ENCODE measurements at places on chromosomes 2 and 18.
A peak's percentile ranks its signal among the peaks of the same experiment; 100 is the strongest.

DNA sequence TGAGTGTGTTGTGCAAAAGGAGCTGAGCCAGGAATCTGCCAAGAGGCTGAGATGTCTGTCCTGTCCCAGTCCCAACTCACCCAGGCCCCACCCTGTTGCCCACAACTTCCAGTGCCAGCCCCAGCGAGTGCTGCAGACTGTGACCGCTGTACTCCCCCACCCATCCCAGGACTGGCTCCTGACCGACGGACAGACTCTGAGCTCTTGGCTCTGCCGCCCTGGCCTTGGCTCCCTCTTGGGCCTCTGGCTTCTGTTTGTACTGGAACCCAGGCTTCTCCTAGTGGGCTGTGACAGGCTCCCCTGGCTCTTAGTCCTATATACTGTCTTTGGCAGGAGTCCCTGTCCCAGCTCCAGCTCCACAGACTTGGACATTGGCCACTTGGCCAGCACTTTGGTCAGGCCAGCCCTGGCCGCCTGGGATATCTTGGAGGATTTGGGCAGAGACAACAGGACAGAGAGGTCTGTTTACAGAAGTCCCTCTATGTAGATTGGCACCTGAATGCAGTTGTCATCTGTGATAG, 41.1 kb downstream of the ACOXL start:
- ATAC-seq: no peak

GRCh38 chr2:197965756-197966155, 161.4 kb downstream of the PLCL1 start:
- no peak for ATAC-seq

DNA sequence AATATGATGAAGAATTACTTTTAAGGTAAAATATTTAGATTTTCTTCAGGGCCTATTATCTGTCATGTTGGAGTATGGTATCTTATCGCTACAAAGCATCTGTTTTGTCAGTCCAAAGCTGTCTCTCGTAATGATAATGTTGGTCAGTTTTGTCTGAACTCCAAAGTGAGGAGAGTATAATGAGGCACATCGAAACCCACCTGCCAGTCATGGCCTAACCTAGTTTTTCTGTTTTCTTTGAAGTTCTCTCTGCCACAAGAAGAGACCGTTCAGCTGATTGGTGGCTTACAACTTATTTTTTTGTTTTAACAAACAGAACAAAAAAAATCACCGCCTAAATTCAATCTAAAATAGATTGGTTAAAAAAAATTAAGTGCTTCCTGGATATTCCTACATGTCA, 1387.9 kb downstream of the RPIA start:
- ATAC-seq: no peak

DNA sequence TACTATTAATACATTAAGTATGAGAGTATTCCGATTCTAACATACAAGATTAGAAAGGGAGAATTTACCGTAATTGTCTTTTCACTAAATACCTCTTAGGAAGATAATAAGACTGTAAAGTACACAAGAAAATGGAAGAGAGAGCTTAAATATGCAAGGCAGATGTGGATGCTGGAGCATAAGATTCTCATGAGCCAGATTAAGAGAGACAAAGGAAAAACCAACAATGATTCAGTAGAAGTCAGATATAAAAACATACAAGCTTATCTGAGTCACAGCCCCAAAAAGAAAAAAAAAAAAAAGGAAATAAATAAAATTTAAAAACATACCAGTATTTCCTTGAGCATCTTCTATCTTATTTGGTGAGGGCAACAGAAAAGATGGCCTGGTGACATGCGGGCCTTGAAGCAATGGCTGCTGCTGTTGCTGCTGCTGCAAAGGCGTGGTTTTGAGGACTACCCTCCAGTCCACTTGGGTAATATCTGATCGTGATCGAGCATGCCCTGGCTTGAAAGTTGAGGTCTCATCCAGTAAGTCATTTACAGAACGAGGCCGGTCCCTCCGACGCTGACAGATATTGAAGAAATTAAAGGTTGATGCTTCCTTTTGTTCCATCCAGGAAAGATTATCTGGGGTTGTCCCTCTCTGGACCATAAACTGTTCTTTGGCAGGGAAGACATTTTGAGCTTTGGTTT, 24.5 kb downstream of the PLEKHM3 start:
- ATAC-seq: no peak

- ATAC-seq: no peak
Measured at GRCh38 chr18:6315517-6316331, 99.0 kb downstream of the L3MBTL4 start.

- no peak for ATAC-seq
Measured at GRCh38 chr2:205589479-205589878, 92.8 kb upstream of the NRP2 start.

- peak; percentile 52 for ATAC-seq
Measured at GRCh38 chr18:72869226-72870185, 1.7 kb upstream of the NETO1 start.

GRCh38 chr2:221741496-221742211, 169.6 kb upstream of the EPHA4 start:
- ATAC-seq: no peak

- ATAC-seq: peak; percentile 34
Measured at GRCh38 chr2:213455316-213456008, 171.2 kb downstream of the SPAG16 start.

- no peak for ATAC-seq
Measured at GRCh38 chr2:153645599-153645998, 167.0 kb upstream of the RPRM start.

- no peak for ATAC-seq
Measured at GRCh38 chr2:166413255-166413654, 37.5 kb upstream of the SCN9A start.

GRCh38 chr2:96136129-96136720, 2.1 kb downstream of the ASTL start:
- ATAC-seq: no peak

DNA sequence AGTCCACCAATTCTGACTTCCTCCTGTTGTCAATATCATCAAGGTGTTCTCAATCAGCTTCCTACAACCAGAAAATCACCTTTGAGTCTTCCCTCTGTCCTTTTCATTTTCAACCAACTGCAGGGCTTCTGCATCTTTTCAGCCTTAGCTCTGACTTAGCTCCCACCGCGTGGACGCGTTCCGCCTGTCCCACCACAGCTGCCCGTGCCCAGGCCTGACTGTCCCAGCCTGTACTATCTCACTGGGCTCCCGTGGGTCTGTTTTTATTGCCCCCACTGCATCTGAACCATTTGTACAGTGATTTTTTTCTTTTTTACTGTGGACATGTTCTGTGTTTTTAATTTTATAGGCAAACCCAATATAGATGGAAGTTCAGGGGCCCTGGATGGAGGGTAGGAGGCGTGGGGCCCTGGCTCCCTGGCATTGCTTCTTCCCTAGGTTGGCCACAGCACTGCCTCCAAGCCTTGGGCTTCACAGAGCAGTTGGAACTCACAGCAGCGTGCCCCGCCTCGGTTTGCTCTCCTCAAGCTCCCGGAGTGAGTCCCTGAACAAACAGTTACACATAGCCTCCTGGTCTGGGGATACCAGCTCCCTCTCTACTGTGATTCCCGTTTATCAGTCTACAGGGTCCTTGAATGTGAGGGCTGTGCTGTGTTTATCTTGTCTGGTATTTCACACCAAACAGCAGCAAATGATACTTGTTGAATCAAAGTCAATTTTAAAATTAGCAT, 280.6 kb upstream of the PXDN start:
- no peak for ATAC-seq

DNA sequence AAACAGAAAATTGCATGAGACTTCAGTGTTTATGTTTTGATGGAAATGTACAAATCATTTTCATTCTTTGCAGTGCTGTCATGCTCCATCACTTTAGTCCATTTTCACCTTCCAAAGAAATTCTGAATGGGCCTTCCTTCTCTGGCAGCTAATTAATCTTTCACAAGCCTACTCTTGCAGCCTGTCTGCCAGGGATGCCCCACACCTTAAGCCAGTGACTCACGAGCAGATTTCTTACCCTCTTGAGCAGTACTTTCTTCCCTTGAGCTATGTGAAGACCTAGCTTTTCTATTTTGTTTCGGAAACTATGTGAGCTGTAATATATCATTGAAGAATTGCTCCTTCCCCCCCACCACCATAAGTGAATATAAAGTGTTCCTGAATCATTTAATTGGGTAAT, 404.3 kb upstream of the VWC2L start:
- no peak for ATAC-seq

DNA sequence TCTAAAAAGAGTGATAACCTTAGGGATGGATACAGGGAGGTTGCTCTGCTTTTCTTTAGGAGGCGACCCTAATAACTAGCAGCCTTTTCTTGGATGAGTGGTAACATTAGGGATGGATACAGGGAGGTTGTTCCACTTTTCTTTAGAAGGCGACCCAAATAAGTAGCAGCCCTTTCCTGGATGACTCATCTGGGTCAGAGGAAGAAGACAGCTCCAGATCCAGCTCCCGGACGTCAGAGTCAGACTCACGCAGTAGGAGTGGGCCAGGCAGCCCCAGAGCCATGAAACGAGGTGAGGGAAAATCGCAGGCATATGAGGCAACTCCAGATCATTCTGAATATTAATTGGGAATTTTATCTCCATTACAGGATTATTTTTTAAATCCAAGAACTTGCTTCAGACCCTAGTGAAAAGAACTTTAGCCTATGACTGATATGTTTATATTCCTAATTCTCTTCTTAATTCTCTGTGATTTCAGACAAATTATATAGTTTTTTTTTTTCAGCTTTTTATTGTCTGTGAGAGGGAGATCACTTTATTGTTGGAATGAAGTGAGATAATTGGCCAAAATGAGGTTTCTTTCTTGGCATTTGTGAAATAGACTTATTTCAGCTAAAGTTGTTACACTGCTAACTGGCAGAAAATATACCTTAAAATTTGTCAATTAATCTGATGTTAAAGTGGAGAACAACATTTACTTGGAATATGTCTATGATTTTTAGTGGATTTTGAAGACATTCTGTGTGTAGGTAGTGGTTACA, 31.2 kb upstream of the C1GALT1C1L start:
- ATAC-seq: no peak

GRCh38 chr2:127415593-127416505, 2.4 kb upstream of the PROC start:
- peak; percentile 87 for ATAC-seq

DNA sequence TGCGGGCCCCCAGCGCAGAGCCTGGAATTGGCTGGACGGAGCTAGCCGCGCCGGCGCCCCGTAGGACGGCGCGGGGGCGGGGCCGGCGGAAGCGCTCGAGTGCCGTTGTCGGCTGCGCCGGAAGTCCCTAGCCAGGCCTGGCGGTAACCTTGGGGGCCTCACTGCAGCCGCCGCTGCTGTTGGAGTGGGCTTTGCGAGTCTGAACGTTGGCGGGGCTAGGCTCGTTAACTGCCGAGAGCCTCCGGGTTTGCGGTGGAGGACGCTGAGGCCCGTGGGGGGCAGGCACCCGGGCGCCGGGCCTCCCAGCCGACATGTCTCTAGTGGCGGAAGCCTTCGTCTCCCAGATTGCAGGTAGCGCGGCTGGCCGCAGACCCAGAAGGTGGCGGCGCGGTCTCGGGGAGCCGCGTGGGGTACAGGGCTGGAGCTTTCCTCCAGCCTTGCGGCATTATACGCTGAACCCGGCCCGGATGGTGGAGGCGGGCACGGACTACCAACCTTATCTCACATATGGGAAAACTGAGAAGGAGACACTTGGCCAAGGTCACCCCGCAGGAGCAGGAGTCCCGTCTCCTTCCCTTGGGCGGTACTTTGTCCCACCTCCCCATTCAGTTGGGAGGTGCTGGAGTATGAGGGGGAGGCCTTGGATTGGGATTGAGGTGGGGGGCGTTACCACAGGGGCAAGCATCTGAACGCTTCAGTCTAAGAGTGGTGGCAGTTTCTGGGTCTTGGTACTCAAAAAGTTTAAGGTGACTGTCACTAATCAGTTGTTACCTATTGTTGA, at the start of gene MTX2:
Gene MTX2, plus strand, starts transcription at position 124 of the 781 bp plus-strand sequence. Its CDS starts 188 bp downstream, at position 312.
- ATAC-seq: peak; percentile 96

DNA sequence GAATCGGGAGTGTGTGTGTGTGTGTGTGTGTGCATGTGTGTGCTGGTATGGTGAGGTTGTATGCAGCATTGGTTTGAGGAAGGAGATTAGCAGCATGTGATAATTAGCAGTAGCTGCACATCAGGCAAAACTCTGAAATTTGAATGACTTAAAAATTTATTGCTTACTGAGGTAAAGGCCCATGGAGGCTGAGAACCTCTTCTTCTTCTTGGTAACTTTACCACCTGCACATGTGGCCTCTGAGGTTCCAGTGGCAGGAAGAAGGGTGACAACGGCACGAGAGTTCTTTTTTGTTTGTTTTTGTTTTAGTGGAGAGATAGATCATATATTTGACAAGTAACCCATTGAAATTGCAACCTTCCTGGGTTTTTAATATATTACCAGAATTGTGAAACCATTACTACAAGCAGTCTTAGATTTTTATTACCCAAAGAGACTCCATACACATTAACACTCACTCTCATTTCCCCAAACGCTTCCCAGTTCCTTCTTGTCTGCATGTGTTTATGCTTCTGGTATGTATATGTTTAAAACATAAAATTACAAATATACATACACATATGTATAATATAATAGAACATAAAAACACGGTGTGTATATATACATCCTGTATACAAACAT, 292.1 kb downstream of the PTGR3 start:
- ATAC-seq: no peak

- ATAC-seq: no peak
Measured at GRCh38 chr2:439077-439476, 151.2 kb upstream of the ALKAL2 start.

DNA sequence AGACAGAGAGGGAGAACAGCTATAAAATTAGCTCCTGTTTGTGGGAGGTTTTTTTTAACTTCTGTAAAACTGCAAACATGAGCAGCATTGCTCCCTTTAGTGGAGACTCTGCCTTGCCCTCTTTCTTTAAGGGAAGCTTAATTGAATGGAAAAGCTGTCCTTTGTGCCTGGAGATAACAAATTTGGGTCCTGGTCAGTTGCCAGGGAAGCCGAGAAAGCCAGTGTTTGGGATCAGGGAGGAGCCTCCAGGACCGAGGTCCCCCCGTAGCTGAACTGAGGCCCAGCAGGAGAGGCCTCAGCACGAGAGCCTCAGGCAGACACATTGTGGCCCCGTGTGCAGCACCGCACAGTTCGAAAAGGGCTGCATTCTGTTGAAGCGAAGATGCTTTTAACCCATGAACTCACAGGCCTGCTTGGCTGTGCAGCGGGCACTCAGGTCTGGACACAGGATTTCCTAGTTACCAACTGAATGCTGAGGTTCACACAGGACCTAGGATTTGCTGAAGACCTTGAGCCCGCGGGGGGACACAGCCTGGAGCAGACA, 369.7 kb downstream of the DCDC2C start:
- ATAC-seq: no peak

DNA sequence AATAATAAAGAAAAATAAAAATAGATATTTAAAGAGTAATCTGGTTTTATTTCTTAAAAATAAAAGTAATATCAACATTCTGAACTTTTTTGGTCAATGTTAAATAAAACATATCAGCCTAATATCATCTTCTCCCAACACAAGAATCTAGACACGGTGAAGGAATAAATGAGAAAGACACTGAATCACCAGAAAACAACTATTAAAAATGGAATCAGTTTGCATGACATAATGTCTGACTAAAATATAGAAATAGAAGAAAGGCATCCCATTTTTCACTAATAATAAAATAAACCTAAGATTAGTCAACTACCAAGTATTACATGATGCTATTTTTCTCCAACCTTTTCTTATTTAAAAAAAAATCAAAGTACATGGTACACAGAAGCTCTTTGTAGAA, 30.8 kb upstream of the TNFAIP6 start:
- no peak for ATAC-seq

All from stimulated activated memory B cell treated with anti-CD40 and anti-IgM and Interleukin-4, amounts not matched to agents 10 μg/mL and 1 μg/mL and 100 μg/mL, for 72 hours (primary cell).